Activated gamma-delta T cell (primary cell): ENCODE measurements at places on chromosomes 3 and 15.

GRCh38 chr3:132134611-132135010, 99.8 kb upstream of the CPNE4 start:
- DNase-seq, result no peak

DNA sequence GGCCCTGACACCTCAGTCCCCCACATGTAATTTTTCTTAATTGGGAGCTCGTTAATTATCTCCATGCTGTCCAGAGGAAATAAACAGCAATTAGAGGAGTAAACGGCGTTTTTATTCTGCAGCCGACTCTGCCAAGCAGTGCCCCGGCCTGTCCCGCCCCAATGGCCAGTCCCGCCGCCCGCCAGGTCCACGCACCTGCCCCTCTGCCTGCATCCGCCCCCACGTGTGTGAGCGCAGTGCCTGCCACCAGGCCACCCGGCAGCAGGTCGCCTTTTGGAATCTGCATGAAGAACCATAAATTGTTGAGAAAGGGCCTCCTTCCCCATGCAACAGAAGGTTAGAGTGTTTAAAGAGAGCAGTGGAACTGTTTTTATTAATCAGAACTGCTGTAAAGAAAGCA, 87.5 kb upstream of the LINGO1 start:
- DNase-seq, result no peak

DNA sequence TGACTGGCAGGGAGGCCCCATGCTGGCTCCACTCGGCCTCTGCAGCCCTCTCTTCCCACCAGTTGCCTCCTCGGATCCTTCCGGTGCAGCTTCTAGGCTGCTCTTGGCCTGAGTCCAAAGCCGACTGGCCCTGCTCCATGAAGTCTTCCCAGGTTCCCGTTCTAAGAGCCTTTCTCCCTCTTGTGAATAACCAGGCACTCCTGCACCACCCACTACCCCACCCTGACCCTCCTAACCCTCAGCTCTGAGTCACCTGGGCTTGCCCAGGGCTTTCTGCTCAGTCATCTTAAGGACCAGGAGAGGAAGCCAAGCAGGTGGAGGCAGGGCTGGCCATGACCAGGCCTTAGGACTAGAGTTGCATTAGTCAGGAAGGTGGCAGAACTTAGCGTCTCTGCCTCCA, 28.1 kb upstream of the CNBP start:
- no peak for DNase-seq

- no peak for DNase-seq
Observed at GRCh38 chr15:41020829-41021228, 67.6 kb downstream of the CHAC1 start.

- DNase-seq, result no peak
Observed at GRCh38 chr15:47652328-47652727, 65.0 kb upstream of the SEMA6D start.

- DNase-seq, result no peak
Observed at GRCh38 chr3:43910750-43911149, 220.0 kb downstream of the ABHD5 start.

DNA sequence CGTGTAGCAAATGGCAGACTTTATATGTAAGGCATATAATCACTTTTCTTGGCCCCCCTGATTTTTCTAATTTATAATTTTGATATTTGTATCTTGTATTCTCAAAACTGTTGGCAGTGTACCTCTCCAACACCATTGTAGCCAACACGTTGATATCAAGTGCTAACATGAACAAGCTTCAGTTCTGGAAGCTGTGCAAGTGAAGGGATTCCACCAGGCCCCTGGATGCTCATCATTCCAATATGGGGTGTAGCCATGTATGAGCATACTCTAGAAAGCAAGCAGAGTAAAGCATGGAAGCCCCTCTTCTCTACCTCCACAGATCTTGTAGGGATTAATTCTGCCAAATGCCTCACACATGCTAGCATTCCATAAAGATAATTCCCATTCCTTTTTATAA, 211.3 kb downstream of the MYRIP start:
- DNase-seq, result no peak
